Vagina (tissue), 2 donors: ENCODE measurements at places on chromosomes 6 and 20. TPM values are rescaled to one million over a fixed set of nuclear protein-coding genes. Genes with fewer than 3 reads are reported as not detected.

GRCh38 chr6:166713434-166714186 is 86.6 kb upstream of the RPS6KA2 start:
- no peaks in the 10 kb centered on the region for H3K27me3 ChIP-seq
- no peak for DNase-seq
- H3K4me1 ChIP-seq: no peaks in the 10 kb centered on the region

GRCh38 chr6:158816329-158816728 is 2.8 kb downstream of the EZR start:
- H3K36me3 ChIP-seq: no peaks in the 10 kb centered on the region
- no peak overlapping the region for H3K4me3 ChIP-seq
- H3K27ac ChIP-seq: peak overlapping the region; percentile 99
- no peaks in the 10 kb centered on the region for H3K27me3 ChIP-seq
- peaks cover 59% of the 10 kb centered on the region for H3K4me1 ChIP-seq

- no peaks in the 10 kb centered on the region for H3K27me3 ChIP-seq
- H3K4me1 ChIP-seq: no peaks in the 10 kb centered on the region
- H3K36me3 ChIP-seq: no peaks in the 10 kb centered on the region
- H3K27ac ChIP-seq: no peak overlapping the region
- no peak overlapping the region for H3K4me3 ChIP-seq
Observed at GRCh38 chr6:33091957-33092356, 16.2 kb downstream of the HLA-DPB1 start.

DNA sequence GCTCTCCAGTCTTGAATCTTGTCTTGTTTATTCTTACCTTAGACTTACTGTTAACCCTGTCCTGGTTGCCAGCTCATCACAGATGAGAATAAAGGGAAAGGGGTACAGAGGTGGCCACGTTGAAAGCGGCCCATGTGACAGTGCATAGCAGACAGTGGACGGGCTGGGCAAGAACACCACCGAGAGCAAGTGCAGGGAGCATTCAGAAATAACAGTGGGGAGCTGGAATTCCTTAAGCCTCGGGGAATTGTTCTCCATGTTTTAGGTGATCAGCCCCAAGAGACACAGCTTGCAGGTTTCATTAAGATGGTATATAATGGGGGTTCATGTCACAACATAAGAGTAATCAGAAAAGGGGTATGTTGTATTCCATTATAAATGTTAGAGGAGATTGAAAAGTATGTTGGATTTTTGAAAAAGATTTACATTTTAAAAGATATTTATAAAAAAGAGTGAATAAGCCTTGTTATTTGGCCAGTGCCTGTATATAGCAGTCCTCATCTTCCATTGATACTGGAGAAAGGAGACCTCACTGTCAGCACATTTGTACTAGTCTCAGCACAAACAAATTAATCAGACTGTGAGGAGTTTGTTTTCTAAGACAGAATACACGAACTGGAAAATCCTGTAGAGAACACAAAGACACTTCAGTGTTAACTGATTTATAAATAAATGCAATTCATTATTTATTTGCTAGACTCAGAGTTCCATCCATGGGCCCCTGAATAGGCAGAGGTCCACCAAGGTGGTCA is 35.4 kb downstream of the VAPB start:
- no peaks in the 10 kb centered on the region for H3K27me3 ChIP-seq
- H3K36me3 ChIP-seq: no peaks in the 10 kb centered on the region
- H3K4me1 ChIP-seq: no peaks in the 10 kb centered on the region
- DNase-seq: no peak
- no peak overlapping the region for H3K27ac ChIP-seq

DNA sequence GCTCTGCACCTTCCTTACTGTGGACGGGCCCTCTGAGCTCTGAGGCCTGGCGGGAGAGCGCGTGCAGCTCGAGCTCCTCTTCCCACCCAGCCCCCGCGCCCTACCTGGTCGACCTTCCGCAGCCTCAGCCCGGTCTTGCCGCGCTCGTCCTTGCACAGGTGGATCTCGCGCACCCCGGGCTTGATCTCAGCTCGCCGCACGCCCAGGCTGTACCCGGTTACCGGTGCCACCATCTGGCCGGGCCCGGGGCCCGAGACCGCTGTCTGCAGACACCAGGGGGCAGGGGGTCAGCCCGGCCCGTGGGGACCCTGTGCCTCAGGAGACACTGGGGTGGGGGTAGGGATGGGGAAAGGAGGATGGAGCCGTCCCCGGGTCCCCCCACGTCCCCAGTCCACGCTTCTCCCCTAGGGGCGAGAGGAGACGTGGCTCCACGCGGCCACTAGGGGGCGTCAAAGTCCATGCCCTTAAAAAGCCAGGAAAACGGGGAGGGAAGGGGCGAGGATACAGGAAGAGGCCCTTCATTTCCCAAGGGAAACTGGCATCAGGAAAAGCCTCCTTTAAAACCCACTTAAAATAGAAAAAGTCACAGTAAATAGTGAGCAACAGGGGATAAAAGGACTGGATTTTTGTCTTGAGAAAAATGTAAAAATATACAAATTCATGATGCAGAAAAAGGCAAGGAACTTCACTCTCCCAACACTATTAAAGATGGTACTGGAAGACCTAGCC is 15.5 kb downstream of the SDCBP2 start:
- H3K4me1 ChIP-seq: peaks cover 9% of the 10 kb centered on the region
- DNase-seq: no peak
- no peak overlapping the region for H3K27ac ChIP-seq
- peak overlapping the region; percentile 46 for H3K4me3 ChIP-seq
- H3K36me3 ChIP-seq: no peaks in the 10 kb centered on the region

DNA sequence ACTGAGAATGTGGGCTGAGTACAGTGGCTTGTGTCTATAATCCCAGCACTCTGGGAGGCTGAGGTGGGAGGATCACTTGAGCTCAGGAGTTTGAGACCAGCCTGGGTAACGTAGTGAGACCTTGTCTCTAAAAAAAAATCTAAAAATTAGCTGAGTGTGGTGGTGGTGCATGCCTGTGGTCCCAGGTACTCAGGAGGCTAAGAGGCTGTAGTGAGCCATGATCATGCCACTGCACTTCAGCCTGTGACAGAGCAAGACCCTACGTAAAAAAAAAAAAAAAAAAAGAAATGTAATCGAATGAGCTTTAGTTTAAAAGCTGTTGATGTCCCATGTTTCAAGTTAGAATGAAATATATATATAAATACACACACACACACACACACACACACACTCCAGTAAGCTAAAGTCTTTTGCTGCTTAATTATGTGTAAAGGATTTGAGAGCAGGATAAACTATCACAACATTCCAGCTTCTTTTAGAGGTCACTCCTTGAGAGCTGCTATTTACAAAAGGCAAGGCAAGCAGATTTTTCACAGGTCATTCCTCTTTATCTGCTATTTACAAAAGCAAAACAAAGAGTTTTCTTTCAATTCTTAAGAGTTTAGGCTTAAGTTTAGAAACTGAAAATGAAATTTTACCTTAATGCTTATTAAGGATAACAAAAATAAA is 4.7 kb upstream of the MICAL1 start:
- no peak overlapping the region for H3K27ac ChIP-seq
- H3K36me3 ChIP-seq: peaks cover 26% of the 10 kb centered on the region
- DNase-seq: no peak
- no peak overlapping the region for H3K4me3 ChIP-seq
- no peaks in the 10 kb centered on the region for H3K27me3 ChIP-seq

Gene FNDC11
- not detected for total RNA-seq

Gene SNRPB2
- total RNA-seq: 17.2 TPM

Gene TTBK1
- not detected for total RNA-seq

Gene SIRPB2
- 2.9 TPM for total RNA-seq
